ENCODE measurements at places on chromosomes 6 and 20.

DNA sequence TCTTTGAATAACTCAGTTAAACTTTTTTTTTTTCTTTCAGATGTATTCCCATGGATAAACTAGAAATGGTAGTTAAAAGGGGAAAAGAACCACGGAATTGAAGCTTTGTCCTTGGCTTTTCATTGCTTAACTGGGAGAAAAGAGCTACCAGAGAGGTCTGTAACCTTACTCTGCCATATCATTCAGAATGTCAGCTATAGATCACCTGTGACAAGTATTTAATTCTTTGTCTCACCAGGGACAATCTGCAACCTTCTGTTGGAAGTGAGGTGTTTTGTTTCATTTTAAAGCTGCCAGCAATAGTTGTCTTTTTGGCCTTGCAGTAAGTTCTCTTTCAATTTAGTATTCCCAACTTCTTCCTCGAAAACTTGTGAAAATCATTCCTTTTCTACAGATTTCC lies 618.4 kb downstream of the FRK start:
- DNase-seq = no peak

DNA sequence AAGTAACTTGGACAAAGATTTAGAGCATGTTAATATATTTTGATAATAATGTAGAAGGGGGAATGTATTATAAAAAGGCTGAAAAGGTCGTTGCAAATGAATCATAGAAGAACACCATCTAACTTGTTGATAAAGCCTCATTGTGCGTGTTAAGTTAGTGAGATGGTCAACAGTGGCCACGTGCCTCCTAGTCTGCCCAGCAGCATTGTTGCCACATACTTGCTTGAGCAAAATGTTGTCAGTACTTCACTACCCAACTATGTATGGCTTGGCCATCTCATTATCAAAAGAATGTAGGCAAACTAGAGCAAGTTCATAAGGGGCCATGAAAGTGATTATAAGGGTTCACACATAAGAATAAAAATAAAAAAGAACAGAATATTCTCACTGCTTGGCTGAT lies 84.6 kb downstream of the PHACTR1 start:
- no peak for DNase-seq

- DNase-seq = no peak
Measured at GRCh38 chr20:43786885-43787284, 60.1 kb upstream of the GTSF1L start.

DNA sequence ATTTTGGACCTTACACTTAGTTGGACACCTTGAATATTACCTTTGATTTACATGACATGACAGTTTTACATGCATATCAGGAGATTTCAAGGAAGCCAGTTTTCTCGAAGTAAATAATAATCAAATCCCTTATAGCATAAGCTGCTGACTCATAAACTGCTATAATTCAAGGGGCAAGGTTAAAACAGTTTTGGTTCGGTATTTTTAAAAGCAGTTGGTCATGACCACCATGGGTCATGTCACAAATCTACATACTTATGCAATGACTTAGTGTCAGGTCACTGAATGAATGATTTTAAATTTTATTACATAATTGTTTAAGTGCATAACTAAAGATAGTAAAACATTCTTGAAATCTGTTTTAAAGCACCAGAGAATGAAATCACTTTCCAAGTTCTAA lies 158.0 kb downstream of the DST start:
- no peak for DNase-seq

- no peak for DNase-seq
Measured at GRCh38 chr20:49990271-49990720, 7.5 kb downstream of the SNAI1 start.

DNA sequence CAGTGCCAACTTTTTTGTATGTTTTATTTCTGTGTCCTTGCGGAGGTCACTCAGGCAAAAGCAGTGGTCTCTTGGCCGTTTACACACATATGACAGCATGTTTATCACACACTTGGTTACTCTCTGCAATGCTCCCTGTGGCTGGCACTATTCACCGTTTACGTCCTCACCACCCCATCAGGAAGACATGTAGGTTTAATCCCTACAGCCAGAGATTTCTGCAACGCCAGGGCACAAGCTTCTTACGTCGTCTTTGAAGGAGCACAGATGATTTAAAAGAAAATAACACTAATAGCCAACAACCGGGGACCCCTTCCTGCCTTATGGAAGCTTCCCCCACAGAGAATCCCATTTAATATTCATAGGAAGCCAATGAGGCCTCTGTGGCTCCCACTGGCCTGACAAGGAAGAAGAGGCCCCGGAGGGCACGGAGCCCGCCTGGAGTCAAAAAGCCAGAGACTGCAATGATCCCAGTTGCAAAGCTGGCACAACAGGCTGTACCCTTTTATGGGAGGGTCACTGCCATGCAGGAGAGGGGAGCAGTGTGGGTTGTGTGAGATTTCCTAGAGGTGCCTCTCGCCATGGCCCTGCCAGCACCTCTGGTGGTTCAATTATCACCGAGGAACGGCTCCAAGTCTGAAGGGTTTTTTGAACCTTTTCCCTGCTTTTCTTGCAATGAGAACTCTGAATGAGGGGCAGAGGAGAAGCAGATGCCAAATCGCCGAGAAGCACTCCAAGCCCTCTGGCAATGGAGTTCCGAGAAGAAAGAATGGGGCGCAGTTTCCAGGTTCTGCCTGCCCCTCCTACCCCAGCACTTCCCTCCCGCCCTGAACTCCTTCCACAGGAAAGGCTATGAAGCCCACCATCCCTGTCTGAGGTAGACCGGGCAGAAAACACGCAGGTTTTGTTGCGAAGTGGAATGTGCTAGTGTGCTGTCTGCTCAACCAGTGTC lies 96.2 kb downstream of the THBS2 start:
- DNase-seq = no peak

GRCh38 chr6:4592026-4592425 lies 184.2 kb upstream of the CDYL start:
- DNase-seq = no peak
